ENCODE measurements at places on chromosomes 3 and 15.
A peak's percentile ranks its signal among the peaks of the same experiment; 100 is the strongest.

DNA sequence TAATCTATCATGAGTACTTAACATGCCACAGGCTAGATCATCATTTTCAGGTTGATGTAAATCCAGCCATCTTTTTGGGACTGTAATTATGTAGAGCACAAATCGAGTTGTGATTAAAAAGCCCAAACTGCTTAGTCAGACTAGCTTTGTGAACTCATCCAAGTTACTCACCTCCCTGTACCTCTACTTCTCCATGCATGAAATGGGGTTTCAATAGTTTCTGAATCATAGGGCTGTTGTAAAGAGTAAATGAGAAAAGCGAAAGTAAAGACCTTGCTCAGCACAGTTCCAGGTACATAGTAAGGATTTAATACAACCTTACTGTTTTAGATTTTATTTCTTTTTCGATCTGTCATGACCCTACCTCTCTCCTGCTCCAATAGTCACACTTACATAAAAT is 85.6 kb upstream of the GAP43 start:
- DNase-seq = no peak

GRCh38 chr15:77430652-77431051 is 10.0 kb downstream of the HMG20A start:
- no peak for DNase-seq

GRCh38 chr3:53673722-53674350 is 172.4 kb downstream of the CHDH start:
- DNase-seq = no peak

DNA sequence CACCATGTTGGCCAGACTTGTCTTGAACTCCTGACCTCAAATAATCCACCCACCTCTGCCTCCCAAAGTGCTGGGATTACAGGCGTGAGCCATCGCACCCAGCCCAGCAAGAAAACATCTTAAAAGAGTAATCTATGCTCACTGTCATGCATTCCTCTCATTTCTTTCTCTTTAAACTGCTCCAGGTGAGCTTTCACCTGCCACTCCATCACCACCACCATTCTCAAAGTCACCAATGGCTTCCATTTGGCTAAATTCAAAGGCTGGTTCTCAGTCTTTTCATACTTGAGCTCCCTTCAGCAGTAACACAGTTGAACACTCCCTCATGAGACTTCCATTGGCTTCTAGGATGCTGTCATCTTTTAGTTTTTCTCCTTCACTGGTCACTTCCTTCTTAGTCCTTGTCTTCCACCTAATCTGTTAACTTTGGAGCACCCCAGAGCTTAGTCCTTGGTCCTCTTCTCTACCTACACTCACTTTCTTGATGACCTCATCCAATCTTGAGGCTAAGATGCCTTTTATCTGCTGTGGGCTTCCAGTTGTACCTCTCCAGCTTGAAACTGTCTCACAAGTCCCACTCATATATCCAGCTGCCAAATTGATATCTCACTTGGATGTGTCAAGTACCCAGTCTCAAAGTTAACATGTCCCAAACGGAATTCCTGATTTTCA is 27.0 kb upstream of the ESYT3 start:
- DNase-seq = no peak

- DNase-seq = peak; percentile 90
Measured at GRCh38 chr3:125110016-125110875, 54.4 kb upstream of the HEG1 start.

GRCh38 chr3:151935446-151935845 is 62.0 kb downstream of the SUCNR1 start:
- no peak for DNase-seq

- DNase-seq = peak; percentile 56
Measured at GRCh38 chr3:62562017-62562416, 188.7 kb upstream of the FEZF2 start.

DNA sequence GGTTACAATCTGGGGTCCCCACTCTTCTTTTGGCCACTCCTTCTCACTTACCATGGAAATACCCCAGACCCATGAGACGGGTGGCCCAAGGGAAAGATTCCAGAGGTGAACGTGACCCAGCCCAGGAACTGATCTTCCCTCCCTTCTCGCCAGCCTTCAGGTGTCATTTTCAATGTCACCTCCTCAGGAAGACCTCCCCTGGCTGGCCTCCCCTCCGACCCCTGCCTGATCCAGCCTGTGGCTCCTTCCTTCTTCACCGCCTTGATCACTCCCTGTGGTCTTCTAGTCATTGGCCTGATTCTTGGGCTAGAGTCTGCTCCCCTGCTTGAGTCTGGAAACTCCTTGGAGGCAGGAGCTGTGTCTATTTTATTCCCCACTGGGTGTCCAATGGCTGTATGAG is 146.1 kb downstream of the SMAD6 start:
- no peak for DNase-seq

GRCh38 chr3:112629425-112629824 is 11.5 kb downstream of the CCDC80 start:
- peak; percentile 81 for DNase-seq

GRCh38 chr3:100470951-100471350 is 21.5 kb upstream of the TMEM45A start:
- no peak for DNase-seq

- DNase-seq = peak; percentile 9
Measured at GRCh38 chr15:81642451-81642990, 268.5 kb upstream of the TMC3 start.

- DNase-seq = no peak
Measured at GRCh38 chr3:133965013-133965570, 64.6 kb downstream of the SLCO2A1 start.

- no peak for DNase-seq
Measured at GRCh38 chr3:81394651-81395524, 366.6 kb downstream of the GBE1 start.

GRCh38 chr15:86327230-86327865 is 247.7 kb downstream of the AGBL1 start:
- DNase-seq = no peak

DNA sequence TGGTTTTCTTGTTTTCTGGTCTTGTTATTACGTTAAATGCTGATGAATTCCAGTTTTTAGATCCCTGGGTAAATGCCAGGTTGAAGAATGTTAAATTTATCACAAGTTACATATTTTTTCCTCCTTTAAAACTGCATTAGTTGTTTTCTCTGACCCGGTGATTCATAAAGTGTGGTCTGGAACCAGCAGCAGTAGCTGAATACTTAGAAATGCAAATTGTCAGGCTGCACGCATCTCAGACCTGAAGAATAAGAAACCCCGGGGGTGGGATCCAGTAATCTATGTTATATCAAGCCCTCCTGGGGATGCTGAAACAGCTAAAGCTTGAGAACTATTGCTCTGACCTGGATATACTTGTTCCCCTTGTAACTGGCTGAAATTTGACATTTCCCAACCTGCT is 69.1 kb downstream of the PEX5L start:
- no peak for DNase-seq

GRCh38 chr3:187798126-187798525 is 52.9 kb upstream of the BCL6 start:
- no peak for DNase-seq

DNA sequence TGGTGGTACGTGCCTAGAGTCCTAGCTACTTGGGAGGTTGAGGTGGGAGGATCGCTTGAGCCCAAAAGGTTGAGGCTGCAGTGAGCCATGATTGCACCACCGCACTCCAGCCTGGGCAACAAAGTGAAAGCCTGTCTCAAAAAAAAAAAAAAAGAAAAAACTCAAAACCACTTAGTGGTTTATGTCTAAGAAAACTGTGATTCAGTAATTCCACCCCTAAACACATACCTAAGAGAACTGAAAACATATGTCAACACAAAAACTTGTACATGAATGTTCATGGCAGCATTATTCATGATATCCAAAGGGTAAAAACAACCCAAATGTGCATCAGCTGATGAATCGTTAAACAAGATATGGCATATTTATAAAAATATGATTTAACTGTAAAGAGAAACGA is 14.3 kb downstream of the SPG21 start:
- no peak for DNase-seq

- peak; percentile 45 for DNase-seq
Measured at GRCh38 chr15:22949074-22949547, 31.1 kb downstream of the CYFIP1 start.

DNA sequence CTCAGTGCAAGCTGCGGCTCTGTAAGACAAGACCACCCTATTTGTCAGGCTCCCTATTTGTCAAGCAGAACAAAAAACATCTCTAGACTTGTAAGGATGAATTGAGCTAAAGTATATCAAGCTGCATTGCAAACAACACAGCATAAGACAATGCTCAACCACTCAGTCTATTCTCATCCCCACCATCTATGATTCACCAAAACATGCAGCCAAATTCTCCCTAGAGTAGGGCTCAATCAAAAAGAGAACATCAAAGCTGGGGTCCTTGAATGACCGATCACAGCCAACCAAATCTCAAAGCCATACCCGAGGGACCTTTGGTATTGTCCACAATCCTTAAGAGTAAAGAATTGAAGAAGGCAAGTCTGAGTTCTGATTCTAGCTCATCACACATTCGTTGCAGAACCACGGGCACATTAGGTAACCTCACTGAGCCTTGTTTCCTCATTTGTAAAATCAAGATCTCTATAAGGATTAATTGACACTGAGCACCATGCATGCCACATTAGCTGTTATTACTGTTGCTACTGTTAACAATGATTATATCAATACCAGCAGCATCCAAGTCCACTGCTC is 31.2 kb downstream of the RFTN1 start:
- DNase-seq = no peak

- DNase-seq = peak; percentile 33
Measured at GRCh38 chr3:31384117-31384516, 148.6 kb upstream of the STT3B start.

DNA sequence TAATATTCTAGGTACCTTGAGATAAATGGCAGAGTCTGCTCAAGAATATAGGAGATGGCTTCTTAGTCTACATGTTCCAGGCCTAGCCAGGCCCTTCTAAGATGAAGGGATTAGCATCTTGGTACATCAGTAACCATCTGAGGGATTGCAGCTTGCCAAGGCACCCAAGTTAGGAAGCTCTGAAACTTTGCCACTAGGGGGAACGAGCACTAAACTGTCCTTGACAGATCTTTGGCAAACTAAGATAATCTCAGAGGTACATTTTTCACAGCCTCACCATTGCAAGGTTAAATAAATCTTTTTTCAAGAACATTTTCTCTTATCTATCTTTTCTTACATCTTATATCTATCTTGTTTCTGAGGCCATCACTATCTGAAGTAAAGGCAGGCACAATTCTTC is 351.2 kb downstream of the RAP2B start:
- peak; percentile 7 for DNase-seq

DNA sequence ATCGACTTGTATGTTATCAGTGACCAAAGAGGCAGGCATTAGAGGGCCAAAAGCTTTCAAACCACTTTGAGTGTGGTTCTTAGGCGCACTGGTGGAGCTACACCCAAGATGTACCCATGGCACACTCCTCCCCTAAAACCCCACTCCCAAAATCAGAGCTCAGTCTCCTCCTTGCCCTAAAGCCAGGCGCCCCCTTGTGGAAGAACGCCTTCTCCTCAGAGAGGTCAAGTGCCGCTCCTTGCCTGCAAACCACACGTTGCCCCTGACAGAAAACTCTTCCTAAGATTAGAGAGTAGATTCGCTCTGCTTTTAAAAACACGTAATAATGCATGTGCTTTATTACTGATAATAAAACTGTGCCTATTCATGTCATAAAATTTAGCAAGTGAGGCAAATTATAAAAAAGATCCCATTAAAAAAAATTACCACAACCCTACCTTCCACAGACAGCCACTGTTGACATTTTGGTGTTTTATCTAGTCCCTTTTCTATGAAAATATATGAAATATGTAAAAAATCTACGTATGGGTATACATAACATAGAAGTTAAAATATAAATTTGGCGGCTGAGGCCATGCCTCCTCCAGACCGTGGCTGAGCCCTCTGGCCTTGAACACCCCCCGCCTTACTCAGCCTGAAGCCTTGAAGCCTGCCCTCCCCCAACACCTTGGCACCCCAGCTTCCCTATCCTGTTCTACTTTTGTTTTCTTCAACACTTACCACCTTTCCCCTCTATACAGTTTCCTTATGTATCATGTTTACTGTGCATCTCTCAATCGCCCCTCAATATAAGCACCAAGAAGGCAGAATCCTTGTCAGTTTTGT is 33.5 kb downstream of the BCL2L10 start:
- peak; percentile 48 for DNase-seq

GRCh38 chr3:24582431-24583403 is 88.1 kb upstream of the THRB start:
- DNase-seq = peak; percentile 10

GRCh38 chr3:105938101-105938500 is 69.3 kb upstream of the CBLB start:
- DNase-seq = no peak

GRCh38 chr3:123310741-123311140 is 109.0 kb downstream of the SEC22A start:
- DNase-seq = no peak

- no peak for DNase-seq
Measured at GRCh38 chr15:63436341-63436740, 54.7 kb upstream of the CA12 start.

GRCh38 chr15:42456971-42457370 is 34.0 kb downstream of the ZNF106 start:
- peak; percentile 52 for DNase-seq

DNA sequence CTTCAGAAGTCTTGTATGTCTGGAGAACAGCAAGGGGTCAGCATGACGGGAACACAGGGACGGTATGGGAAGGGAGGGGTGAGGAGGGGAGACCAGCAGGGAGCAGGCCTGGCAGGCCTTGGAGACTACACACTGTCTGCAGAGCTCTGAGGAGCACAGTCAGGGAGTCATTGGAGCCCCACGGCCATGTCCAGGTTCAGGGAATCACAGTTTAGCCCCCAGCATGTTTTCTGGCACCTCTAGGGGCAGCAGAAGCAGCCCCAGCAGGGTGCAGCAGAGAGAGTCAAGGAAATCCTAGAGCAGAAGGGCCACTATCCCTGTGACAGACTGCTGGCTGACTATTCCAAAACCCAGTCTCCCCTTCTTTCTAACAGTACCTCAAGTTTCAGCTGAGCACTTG is 3.2 kb downstream of the LAMP3 start:
- no peak for DNase-seq

DNA sequence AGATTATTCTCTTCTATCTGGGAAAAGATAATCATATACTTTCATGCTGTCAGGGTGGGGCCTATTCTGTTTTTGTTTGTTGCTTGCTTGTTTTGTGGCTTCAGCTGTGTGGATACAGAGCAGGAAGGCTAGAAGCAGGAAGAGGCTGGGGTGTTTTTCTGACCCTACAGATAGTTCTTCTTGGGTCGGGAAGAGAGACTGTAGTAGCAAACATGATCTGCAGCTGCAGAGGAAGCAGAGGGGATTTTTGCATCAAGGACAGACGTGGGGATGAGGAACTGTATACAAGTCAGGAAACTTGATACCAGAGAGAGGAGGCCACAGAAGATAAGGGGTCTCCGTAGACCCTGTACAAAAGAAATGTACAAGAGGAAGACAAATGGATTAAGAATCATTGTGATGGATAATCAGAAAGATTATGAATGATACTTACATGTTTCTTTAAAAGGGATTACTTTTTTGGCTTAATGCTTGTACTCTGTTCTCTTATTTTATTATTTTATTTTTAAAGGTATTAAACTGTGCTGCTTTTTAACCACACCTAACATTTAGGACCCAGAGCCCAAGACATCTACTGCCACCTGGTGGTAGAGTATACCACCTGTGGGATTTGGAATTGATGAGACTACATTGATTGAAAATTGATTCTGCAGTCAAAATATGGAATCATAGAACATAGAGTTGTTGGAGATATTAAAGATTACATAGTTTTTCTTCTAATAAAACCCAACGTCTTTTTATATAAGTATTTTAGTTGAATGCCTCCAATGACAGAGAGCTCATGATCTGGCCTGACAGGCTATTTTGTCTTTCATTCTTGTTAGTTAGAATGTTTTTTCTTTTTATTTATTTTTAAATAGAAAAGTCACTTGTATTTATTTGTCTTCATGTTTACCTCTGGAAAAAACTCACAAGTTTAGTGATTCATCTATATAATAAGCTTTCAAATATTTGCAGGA is 87.3 kb upstream of the ROPN1 start:
- peak; percentile 14 for DNase-seq

GRCh38 chr15:37101980-37102304 is 1.6 kb upstream of the MEIS2 start:
- DNase-seq = no peak
